ENCODE measurements at places on chromosomes 6 and 20.

DNA sequence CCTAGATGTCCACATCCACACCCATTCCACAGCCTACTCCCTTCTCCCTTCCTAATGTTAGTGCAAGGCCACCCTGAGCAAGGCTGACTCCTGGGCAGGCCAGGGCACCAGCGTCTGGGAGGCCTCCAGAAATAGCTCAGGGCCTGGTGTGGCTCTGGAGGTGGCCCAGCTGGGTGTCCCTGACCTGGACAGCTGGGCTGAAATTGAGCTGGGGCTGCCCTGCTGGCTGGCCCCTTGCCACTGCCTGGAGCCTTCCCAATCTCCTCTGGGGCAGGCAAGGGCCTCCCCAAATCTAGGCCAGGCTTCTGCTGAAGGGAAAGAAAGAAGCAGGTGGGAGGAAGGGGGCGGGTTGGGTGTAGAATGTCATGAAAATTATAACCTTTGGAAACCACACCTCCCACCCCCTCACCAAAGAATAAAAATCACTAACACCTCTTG is 2.1 kb downstream of the FAM110A start:
- no peak for DNase-seq

GRCh38 chr6:49423817-49424216 is 39.2 kb downstream of the MMUT start:
- peak; percentile 13 for DNase-seq

DNA sequence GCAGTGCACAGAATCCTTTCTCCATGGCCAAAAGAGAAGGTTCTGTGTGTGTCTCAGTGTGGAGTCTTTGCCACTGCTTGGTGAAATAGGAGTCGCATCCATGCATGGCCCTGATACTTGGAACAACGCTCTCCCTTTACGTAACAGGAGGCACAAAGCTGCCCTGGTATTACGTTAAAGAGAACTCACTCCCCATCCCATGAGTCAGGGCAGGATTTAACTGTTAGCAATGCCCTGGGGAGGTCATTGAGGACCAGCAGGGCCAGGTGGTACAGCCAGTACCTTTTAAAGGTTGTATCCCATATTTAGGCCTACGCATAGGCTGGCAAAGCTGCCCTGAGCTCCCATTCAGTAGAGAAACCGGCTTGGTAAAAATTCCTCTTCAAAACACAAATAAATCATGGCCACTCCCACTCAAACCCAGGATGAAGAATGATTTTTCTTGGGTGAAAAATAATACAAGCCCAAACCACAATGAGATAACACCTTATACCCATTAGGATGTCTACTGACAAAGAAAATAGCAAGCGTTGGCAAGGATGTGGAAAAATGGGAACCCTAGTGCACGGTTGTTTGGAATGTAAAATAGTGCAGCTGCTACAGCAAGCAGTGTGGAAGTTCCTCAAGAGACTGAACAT is 37.1 kb downstream of the MYLK4 start:
- DNase-seq: no peak

GRCh38 chr6:164882236-164882635 is 427.2 kb downstream of the C6orf118 start:
- DNase-seq: no peak

DNA sequence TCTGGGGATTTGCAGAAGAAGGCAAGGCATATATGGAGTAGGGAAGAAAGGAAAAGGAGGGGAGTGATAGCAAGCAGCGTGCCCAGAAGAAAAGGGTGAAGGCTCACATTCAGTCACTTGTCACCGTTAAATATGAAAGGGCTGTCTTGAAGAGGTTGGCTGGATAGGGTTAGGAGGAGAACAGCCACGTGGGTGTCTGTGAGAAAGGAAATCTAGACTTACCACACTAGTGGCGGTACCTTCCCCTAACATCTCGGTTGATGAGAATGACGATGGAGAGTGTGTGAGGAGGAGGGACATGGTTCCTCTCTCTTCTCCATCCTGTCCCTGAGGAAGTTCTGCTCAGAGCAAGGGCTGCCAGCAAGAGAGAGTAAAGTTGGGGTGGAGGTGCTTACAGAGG is 74.3 kb upstream of the CCN6 start:
- DNase-seq: no peak
